ENCODE measurements at places on chromosomes 2 and 18.

GRCh38 chr2:158973116-158973956 is 4.9 kb downstream of the TANC1 start:
- peak; percentile 67 for DNase-seq

- DNase-seq: no peak
These were observed 26.4 kb downstream of the ALK start for GRCh38 chr2:29894822-29895614.

DNA sequence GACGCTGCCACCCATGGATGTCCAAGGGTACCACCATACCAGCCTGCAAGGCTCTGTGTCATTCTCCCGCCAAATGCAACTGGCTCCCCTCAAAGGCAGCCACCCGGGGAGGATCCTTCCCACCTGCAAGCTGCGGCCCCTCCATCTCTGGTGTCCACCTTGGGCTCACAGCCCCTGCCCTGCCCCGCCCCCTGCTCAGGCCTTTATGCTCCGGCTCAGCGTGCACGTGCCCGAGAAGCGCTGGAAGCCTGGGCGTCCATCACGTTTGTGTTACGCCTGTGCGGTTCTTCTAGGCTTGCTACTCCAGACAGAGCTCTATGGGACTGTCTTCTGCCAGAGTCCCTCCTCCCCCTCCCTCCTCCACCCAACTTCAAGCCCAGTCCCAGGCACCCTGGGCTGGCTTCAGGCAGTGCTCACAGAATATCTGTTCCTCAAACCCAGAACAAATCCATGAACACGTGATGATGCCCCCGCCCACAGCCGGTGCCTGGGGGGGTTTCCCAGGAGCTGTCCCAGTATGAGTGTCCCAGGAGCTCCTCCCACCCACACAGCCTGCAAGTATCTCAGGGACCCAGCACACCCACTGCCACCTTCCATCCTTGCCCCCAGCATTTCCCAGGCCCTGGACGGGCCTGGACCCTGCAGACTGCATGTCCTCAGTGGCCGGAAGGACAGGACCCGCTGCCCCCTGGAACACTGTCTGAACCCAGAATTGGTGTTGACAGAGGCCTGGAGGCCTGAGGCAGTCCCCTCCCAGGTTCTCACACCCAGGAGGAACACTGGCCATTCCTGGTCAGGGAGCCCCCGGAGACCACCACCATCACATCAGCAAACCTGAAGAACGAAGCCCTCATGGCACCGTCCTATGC is 30.3 kb downstream of the KIF1A start:
- DNase-seq: no peak

GRCh38 chr2:127358044-127358443 is 29.7 kb downstream of the MAP3K2 start:
- DNase-seq: no peak

DNA sequence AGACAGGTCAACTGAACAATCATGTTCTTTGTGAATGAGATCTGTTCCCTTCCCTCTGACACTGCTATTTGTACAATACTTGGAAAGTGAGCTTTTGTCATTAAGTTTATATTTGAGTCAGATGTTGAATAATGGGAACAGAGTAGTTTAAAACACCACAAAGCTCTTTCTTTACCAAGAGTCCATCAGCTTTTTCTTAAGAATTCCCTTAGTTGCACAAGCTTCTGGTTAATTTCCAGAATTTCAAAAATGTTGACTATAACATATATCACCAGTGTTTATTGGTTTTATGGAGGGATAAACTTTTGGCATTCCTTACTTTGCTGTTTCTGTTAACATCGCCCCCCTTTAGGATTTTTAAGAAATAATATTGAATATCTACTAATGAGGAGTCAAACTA is 403.7 kb downstream of the CCDC85A start:
- DNase-seq: no peak

GRCh38 chr2:119960821-119961220 is 52.1 kb upstream of the EPB41L5 start:
- DNase-seq: no peak

DNA sequence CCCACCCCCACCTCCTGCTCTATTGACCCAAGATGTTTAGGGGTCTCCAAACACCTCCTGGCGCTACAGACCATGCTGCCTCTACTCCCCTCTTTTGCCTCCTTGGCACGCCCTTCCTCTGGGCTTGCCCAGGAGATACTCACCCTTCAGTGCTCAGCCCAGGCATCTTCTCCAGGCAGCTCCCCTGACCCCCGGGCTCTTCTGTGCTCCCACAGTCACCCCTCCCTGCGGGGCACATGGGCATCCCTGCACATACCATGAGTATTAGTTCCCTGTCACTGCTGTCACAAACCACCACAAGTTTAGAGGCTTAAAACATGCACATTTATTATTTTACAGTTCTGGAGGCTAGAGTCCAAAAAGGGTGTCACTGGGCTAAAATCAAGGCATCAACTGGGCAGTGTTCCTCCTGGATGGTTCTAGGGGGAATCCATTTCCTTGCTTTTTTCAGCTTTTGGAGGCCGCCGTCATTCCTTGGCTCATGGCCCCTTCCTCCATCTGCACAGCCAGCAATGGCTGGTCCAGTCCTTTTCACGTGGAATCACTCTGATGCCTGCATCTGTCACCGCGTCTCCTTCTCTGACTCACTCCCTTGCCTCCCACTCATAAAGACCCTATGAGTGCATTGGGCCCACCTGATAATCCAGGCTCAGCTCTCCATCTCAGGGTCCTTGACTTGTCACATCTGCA is 230.4 kb upstream of the COPS8 start:
- no peak for DNase-seq

DNA sequence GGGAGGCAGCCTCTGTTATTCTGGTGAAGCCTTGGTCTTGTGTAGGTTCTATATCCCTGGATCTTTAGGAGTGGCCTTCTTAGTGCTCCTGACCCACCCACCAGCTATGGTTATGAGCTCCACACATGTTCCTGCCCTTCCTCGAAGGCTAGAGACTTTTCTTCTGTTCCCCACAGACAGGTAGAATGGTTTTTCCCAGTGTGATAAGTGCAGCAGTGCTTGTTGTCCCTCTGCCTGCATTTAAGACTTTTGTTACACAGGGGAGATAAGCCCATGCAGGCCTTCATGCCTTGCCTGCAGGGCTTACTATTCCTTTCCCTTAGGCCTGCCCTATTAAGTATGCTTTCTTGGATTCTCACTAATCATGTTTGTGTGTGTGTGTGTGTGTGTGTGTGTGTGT is 48.4 kb upstream of the DSC1 start:
- DNase-seq: no peak

DNA sequence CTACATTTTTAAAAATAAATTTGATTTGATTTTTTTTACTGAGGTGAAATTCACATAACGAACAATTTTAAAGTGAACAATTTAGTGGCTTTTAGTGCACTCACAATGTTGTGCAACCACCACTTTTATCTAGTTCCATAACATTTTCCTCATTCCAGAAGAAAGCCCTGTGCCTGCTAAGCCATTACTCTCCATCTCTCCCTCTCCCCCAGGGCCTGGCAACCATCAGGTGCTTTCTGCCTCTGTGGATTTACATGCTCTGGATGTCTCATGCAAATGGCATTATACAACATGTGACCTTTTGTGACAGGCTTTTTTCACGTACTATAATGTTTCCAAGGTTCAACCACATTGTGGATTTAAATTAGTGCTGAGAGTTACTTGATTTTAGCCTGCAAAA is 19.9 kb upstream of the LDLRAD4 start:
- DNase-seq: no peak

GRCh38 chr2:10475811-10476660 is 27.9 kb upstream of the ODC1 start:
- DNase-seq: no peak

DNA sequence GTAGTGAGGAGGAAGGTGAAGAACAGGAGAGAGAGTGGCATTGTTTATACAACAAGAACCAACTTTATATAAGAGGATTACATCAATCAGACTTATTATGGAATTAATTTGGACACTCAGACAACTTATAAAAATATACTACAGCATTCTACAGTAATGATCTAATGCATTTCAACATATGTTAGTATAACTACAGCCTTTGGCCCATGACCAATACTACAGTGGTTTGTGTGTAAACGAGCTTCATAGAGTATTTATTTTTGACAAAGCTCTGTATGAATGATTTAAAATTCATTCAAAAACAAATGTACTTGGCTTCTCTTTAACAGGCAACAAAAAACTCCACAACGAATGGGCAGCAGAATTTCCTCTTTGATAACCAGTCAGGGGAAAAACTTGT is 72.8 kb downstream of the ZNF521 start:
- DNase-seq: no peak

DNA sequence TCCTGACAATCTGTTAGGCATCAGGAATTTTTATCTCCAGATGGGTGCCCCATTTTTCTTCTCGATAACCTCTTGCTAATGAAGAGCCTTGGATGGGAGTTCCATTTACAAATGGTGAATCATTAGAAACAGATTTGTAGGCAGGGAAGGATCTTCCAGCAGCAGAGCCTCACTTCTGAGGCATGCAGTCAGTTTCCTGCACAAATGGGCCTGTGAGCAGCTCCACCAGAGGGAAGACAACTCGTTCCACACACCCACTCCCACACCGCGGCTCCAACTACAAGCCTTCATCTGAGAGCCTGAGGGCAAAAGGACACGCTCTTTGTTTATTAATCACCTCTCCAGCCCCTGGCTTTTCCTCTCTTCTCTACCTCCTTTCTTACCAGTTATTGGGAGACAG is 108.5 kb downstream of the CTAGE1 start:
- DNase-seq: no peak

DNA sequence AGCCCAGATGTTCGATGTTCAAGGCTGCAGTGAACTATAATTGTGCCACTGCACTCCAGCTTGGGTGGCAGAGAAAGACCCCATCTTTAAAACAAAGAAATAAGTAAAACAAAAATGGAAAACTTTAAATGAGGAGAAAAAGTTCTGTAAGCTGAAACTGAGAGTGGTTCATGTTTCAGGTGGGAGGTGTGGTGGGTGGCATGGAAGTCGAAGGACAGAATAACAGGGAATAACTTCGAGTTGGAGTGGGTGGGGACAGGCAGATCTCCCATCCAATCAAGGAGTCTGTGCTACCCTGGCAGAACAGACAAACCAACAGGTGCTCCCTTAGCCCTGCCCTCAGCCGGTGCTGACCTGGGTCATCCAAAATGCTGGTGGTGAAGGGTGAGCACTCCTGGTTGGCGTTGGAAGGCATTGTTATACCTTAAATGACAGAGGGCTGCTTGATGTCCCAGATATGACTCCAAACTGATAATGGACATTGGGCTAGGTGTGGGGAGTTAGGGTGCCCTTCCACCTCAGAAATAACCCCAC is 328.4 kb downstream of the DYSF start:
- DNase-seq: no peak

GRCh38 chr2:111164078-111164477 is 43.4 kb downstream of the BCL2L11 start:
- DNase-seq: no peak

GRCh38 chr2:84477886-84478285 is 18.8 kb upstream of the SUCLG1 start:
- no peak for DNase-seq
